ENCODE measurements at places on chromosomes 4 and X. TPM values are rescaled to one million over a fixed set of nuclear protein-coding genes. Genes with fewer than 3 reads are reported as not detected.

DNA sequence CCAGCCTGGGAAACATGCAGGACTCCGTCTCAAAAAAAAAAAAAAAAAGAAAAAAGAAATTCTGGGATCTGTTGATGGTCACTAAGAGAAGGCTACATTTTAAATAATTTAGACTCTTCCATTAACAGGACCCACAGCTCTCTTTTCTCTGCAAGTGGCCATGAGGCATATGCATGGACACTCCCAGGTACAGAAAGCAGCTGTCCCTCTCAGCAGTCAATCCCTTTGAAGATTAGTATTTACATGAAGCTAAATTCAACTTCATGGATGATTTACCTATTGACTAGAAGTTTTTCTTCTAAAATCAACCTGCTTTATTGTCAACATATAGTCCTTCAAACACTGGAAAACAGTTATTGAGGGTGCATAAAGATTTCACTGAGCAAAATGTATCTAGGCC is 139.9 kb downstream of the CPEB2 start:
- H3K27me3 ChIP-seq, result peaks cover 2% of the 10 kb centered on the region
- H3K4me3 ChIP-seq, result no peak overlapping the region
- DNase-seq, result no peak
- no peaks in the 10 kb centered on the region for H3K4me1 ChIP-seq
- H3K36me3 ChIP-seq, result no peaks in the 10 kb centered on the region
- H3K27ac ChIP-seq, result no peak overlapping the region

- no peak overlapping the region for H3K27ac ChIP-seq
- no peaks in the 10 kb centered on the region for H3K36me3 ChIP-seq
- peaks cover 15% of the 10 kb centered on the region for H3K4me1 ChIP-seq
- H3K4me3 ChIP-seq, result no peak overlapping the region
- DNase-seq, result peak; percentile 57
- peaks cover 8% of the 10 kb centered on the region for H3K27me3 ChIP-seq
Measured at GRCh38 chr4:40621592-40622512, 7.8 kb downstream of the RBM47 start.

GRCh38 chr4:12881945-12882584 is 602.1 kb downstream of the RAB28 start:
- H3K27me3 ChIP-seq, result no peaks in the 10 kb centered on the region
- H3K4me3 ChIP-seq, result no peak overlapping the region
- no peaks in the 10 kb centered on the region for H3K4me1 ChIP-seq
- no peak for DNase-seq
- no peak overlapping the region for H3K27ac ChIP-seq
- H3K36me3 ChIP-seq, result no peaks in the 10 kb centered on the region

GRCh38 chr4:15562623-15563022 is 92.5 kb downstream of the FBXL5 start:
- no peaks in the 10 kb centered on the region for H3K27me3 ChIP-seq
- H3K36me3 ChIP-seq, result peaks cover 5% of the 10 kb centered on the region
- no peak for DNase-seq
- no peaks in the 10 kb centered on the region for H3K4me1 ChIP-seq
- H3K27ac ChIP-seq, result no peak overlapping the region

DNA sequence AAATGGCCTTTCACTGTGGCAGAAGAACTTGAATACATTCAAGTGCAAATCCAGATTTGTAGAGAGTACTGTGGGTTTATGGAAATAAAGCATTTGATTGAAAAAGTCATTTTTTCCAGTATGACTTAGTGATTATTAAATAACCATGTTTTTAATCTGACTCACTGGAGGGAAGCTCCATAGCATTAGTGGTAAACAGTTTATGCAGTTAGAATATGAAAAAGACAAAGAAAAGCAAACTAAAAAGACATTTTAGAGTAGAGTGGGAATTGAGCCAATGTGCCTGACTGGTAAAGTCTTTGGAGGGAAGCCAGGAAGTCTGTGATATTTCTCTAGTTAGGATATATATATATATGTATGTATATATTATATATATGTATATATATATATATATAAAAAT is 53.4 kb downstream of the FAT4 start:
- H3K4me3 ChIP-seq, result no peak overlapping the region
- H3K27me3 ChIP-seq, result no peaks in the 10 kb centered on the region
- no peaks in the 10 kb centered on the region for H3K4me1 ChIP-seq

GRCh38 chr4:140065393-140065792 is 88.6 kb downstream of the MAML3 start:
- no peak for DNase-seq
- no peak overlapping the region for H3K4me3 ChIP-seq
- H3K4me1 ChIP-seq, result peaks cover 18% of the 10 kb centered on the region
- no peaks in the 10 kb centered on the region for H3K36me3 ChIP-seq

- H3K36me3 ChIP-seq, result no peaks in the 10 kb centered on the region
- no peak overlapping the region for H3K27ac ChIP-seq
- H3K4me3 ChIP-seq, result no peak overlapping the region
Measured at GRCh38 chrX:144681501-144681900, 565.8 kb upstream of the SPANXN1 start.

DNA sequence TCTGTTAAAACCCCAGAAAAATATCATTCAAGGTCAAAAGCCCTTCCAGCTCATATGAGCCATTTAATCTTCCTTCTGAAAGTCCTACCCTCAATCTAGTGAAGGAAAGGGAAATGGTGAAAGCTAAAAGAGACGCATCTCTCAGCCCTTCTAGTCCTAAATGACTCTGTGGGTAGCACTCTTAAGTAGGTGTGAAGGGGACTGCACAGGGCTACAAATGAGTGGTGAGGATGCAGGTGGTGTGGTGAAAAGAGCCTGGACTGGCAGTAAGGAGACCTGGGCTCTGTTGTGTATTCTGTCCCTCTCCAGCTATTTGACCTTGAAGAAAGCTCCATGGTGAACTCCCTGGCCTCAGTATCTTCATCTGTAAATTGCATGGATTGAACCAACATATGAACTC is 671.8 kb upstream of the DIPK2B start:
- no peak overlapping the region for H3K4me3 ChIP-seq
- no peaks in the 10 kb centered on the region for H3K36me3 ChIP-seq
- no peaks in the 10 kb centered on the region for H3K27me3 ChIP-seq

DNA sequence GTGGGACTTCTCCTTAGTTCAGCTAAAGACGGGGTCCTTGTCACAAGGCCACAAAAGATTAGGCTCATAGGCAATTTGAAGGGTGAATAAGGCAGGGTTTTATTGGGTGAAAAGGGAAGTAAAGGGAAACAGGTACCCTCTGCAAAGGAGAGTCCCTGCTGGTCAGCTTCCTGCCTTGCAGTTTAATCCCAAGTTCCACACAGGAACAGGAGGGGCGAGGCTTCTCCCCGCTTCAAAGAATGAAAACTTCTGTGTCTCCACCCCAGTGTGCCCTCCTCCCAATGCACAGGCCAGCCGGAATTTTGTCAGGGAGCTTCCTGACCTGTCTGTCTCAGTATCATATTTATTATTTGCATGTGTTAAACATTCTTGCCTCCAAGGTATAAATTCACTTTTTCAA is 37.1 kb downstream of the ITM2A start:
- no peaks in the 10 kb centered on the region for H3K36me3 ChIP-seq
- peaks cover 18% of the 10 kb centered on the region for H3K4me1 ChIP-seq
- DNase-seq, result no peak
- no peak overlapping the region for H3K4me3 ChIP-seq
- no peak overlapping the region for H3K27ac ChIP-seq
- no peaks in the 10 kb centered on the region for H3K27me3 ChIP-seq

- H3K36me3 ChIP-seq, result peaks cover 12% of the 10 kb centered on the region
- no peak overlapping the region for H3K27ac ChIP-seq
- H3K4me1 ChIP-seq, result peaks cover 5% of the 10 kb centered on the region
- no peak for DNase-seq
- H3K27me3 ChIP-seq, result no peaks in the 10 kb centered on the region
Measured at GRCh38 chr4:55859711-55860110, 6.3 kb downstream of the EXOC1 start.

DNA sequence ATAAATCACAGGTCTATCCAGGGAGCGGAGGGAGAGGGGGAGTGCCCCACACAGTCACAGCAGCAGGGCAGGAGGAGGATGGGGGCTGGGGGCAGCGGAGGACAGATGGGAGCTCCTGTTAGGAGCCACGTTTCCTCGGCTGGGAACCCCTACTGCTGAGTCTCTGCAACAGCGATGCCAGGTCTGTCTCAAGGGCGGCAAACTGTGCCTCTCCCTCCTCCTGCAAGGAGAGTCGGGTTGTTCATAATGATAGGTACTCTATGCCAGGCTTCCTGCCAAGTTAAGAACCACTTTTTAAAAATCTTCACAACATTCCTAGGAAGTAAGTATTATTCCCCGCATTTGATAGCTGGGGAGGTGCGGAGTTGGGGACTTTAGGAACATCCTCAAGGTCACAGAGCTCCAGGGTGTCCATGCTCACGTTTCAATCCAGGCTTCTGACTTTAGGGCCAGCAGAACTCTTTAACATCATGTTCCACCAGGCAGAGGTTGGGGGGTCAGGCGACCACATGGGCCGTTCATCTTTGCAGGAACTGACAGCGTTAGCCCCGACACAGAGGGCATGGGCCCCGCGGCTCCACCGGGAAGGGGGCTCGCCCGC is 98.3 kb upstream of the MAML3 start:
- peaks cover 11% of the 10 kb centered on the region for H3K4me1 ChIP-seq
- no peak for DNase-seq
- H3K27ac ChIP-seq, result no peak overlapping the region
- no peaks in the 10 kb centered on the region for H3K36me3 ChIP-seq

GRCh38 chr4:94936854-94937253 is 179.1 kb downstream of the BMPR1B start:
- H3K27ac ChIP-seq, result no peak overlapping the region
- no peaks in the 10 kb centered on the region for H3K4me1 ChIP-seq
- no peak overlapping the region for H3K4me3 ChIP-seq

DNA sequence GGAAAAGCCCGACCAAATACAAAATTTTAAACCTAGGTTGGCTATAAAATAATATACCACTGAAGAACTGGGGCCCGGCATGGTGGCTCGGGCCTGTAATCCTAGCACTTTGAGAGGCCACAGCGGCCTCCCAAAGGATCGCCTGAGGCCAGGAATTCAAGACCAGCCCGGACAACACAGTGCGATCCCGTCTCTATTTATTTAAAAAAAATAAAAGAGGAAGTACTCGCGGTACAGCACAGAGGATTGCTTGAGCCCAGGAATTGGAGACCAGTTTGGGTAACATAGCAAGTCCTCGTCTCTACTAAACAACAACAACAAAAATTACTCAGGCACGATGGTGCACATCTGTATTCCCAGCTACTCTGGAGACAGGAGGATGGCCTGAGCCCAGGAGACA is 44.8 kb upstream of the CDKN2AIP start:
- H3K27ac ChIP-seq, result no peak overlapping the region
- DNase-seq, result no peak
- H3K36me3 ChIP-seq, result no peaks in the 10 kb centered on the region

DNA sequence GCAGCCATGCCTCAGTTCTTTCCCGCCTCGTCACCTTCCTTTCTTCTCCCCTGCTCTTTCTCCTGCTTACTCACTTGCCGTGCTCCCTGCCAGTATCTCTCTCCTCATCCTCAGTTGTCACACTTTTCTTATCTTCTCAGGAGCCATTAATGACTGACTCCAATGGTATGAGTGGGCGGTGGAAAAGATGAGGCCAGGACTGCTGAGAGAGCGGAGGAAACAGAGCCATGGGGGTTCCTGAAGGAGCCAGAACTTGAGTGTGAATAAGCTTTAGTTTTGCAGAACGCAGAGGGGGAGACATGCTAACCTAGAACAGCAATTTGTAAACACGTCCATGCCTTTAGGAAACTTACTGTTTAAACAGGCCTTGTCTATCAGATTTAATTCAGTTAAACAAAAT is 126.5 kb downstream of the CHIC2 start:
- no peak for DNase-seq
- H3K27ac ChIP-seq, result no peak overlapping the region
- no peak overlapping the region for H3K4me3 ChIP-seq
- peaks cover 3% of the 10 kb centered on the region for H3K27me3 ChIP-seq
- no peaks in the 10 kb centered on the region for H3K4me1 ChIP-seq

GRCh38 chrX:47078129-47079043 is at the start of gene RGN:
Gene RGN (plus strand): TSS chrX:47078443. CDS start chrX:47081145, 2,702 bp downstream.
- no peak for DNase-seq
- no peak within 1 kb of the TSS for H3K4me3 ChIP-seq
- H3K27me3 ChIP-seq, result no peaks in the 10 kb centered on the region
- no peaks in the 10 kb centered on the region for H3K36me3 ChIP-seq
- H3K4me1 ChIP-seq, result no peaks in the 10 kb centered on the region
- no peak within 1 kb of the TSS for H3K27ac ChIP-seq

DNA sequence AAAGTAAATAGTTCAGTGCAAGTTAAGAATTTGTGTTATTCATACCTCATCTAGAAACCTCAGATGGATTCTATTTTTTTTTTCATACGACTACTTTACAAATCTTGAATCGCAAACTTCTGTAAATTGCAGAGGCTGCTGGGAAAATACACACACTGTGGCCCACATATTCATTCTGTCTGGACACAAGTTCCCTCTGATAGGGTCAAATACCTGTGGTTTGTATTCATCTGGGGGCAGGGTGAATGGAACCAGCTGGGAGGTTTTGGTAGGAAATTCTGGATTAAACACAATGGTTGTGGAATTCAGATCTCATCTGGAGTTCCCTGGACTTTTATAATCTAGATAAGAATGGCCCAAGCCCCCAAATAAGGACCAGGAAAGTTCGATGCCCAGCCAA is 56.2 kb downstream of the SPATA18 start:
- no peaks in the 10 kb centered on the region for H3K4me1 ChIP-seq
- no peak overlapping the region for H3K27ac ChIP-seq
- H3K36me3 ChIP-seq, result no peaks in the 10 kb centered on the region
- H3K27me3 ChIP-seq, result peaks cover 6% of the 10 kb centered on the region
- DNase-seq, result no peak

GRCh38 chr4:10947898-10948297 is 263.3 kb upstream of the CLNK start:
- DNase-seq, result no peak
- H3K36me3 ChIP-seq, result no peaks in the 10 kb centered on the region
- H3K27ac ChIP-seq, result no peak overlapping the region
- no peak overlapping the region for H3K4me3 ChIP-seq

GRCh38 chrX:88612870-88613329 is 134.1 kb upstream of the CPXCR1 start:
- no peaks in the 10 kb centered on the region for H3K36me3 ChIP-seq
- no peak overlapping the region for H3K4me3 ChIP-seq
- H3K4me1 ChIP-seq, result no peaks in the 10 kb centered on the region
- no peak for DNase-seq
- no peaks in the 10 kb centered on the region for H3K27me3 ChIP-seq
- no peak overlapping the region for H3K27ac ChIP-seq

GRCh38 chr4:145679520-145679919 is 426 bp upstream of the C4orf51 start:
- DNase-seq, result no peak
- H3K4me3 ChIP-seq, result no peak overlapping the region
- H3K27me3 ChIP-seq, result peaks cover 11% of the 10 kb centered on the region
- H3K36me3 ChIP-seq, result no peaks in the 10 kb centered on the region
- no peaks in the 10 kb centered on the region for H3K4me1 ChIP-seq

MAGEA2 gene
- total RNA-seq, result not detected

PRDM5 gene
- total RNA-seq, result 0.20 TPM

IL1RAPL1 gene
- total RNA-seq, result not detected

USP17L22 gene
- not detected for total RNA-seq

SAGE1 gene
- total RNA-seq, result not detected

GAGE12J gene
- not detected for total RNA-seq

WAS gene
- 76.1 TPM for total RNA-seq

TRAPPC2 gene
- total RNA-seq, result 9.6 TPM

GAGE13 gene
- not detected for total RNA-seq

RP2 gene
- 4.2 TPM for total RNA-seq

Data from activated naive CD4-positive, alpha-beta T cell treated with anti-CD3 and anti-CD28 coated beads for 36 hours (primary cell).